ENCODE measurements at places on chromosomes 11 and 22.

- no peak for DNase-seq
Observed at GRCh38 chr11:114354076-114354475, 46.2 kb downstream of the C11orf71 start.

DNA sequence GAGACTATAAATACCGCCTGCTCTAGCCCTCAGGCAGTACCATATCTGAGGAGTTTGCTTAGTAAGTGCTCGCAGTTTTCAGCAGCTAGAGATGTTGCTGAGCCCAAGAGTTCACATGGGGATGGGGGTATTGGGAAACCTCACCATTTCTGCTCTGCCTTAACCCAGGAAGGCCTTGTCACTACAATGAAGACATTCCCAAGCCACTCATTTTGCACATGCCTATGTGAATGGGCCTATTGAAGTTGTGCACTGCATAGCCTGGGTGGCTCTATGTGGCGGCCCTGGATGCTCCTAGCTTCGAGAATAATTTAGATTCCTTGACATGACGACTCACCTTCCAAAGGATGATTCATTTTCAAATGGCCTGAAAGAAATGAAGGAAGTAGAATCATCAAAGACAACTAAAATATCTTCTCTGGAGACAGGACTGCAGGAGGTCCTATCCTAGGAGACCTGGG is 163.4 kb downstream of the ADAMTS15 start:
- no peak for DNase-seq

- DNase-seq = no peak
Observed at GRCh38 chr22:38397189-38398085, 57.6 kb downstream of the KCNJ4 start.

- no peak for DNase-seq
Observed at GRCh38 chr11:67054836-67055523, 1.7 kb upstream of the RHOD start.

- DNase-seq = no peak
Observed at GRCh38 chr22:17952273-17952801, 72.0 kb downstream of the MICAL3 start.

GRCh38 chr22:32850591-32851517 is 49.3 kb downstream of the TIMP3 start:
- DNase-seq = no peak

GRCh38 chr11:112227471-112227870 is 1.2 kb downstream of the PTS start:
- DNase-seq = no peak

DNA sequence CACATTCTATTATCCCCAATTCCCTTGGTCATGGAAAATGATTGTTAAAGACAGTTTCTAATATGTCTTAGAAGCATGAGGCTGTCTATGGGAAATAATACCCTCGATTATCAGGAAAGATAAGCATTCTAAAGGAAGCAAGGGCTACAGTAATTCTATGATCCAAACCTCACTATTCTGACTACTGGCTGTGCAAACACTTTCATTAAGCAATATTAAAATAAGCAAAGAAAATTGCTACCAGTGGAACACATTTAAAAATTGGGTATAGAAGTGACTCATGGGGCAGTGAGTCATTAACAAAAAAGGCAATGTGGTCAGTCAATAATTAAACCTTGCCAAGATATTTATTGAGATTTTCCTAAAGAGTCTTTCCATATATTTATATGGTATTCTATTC is 1415.2 kb upstream of the TENM4 start:
- DNase-seq = no peak

DNA sequence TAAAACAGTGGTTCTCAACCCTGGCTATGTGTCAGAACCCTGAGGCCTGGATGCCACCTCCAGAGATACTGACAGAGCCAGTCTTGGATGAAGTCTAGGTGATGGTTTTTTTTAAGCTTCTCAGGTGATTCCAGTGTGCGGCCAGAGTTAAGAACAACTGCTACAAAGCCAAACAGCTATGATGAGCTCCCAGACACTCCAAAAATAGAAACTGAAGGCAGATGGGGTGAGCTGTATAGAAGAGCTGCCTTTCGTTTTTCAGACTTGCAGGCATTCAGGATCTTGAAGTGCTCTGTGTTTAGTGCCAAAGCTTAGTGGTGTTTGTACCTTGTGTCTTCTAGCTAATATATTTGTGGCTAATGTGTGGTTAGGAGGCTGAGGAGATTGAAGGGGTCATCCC is 14.2 kb downstream of the SCUBE2 start:
- no peak for DNase-seq

DNA sequence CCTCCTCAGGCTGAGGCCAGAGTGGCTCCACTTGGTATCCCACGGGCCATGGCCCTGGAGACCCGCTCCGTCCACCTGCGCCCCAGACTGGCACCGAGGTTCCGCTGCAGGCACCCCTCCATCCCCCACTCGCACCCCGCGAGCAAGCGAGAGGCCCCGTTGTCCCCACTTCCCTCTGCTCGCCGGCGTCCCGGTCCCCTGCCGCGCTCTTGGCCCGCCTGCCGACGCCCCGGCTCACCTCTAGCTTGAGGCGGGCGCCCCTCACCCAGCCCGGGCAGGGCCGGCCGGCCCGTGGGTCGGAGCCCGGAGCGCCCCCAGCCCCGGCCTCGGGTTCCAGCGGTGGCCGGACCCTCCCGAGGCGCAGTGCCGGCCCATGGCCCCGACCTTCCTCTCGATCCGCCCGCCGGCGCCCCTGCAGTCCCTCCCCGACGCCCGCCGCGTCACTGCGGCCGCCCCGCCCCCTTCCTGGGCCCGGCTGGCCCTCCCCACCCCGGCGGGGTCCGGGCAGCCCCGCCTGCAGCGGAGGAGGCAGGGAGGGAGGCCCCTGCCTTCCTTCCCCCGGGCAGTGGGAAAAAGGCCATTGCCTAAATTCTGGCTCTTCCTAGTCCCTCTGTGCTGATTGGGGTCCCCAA is at the start of gene PITPNM1:
Gene PITPNM1 (minus strand): TSS at position 414 of the 632 bp plus-strand sequence. CDS start 1,183 bp downstream, outside the sequence.
- DNase-seq = peak; percentile 56

DNA sequence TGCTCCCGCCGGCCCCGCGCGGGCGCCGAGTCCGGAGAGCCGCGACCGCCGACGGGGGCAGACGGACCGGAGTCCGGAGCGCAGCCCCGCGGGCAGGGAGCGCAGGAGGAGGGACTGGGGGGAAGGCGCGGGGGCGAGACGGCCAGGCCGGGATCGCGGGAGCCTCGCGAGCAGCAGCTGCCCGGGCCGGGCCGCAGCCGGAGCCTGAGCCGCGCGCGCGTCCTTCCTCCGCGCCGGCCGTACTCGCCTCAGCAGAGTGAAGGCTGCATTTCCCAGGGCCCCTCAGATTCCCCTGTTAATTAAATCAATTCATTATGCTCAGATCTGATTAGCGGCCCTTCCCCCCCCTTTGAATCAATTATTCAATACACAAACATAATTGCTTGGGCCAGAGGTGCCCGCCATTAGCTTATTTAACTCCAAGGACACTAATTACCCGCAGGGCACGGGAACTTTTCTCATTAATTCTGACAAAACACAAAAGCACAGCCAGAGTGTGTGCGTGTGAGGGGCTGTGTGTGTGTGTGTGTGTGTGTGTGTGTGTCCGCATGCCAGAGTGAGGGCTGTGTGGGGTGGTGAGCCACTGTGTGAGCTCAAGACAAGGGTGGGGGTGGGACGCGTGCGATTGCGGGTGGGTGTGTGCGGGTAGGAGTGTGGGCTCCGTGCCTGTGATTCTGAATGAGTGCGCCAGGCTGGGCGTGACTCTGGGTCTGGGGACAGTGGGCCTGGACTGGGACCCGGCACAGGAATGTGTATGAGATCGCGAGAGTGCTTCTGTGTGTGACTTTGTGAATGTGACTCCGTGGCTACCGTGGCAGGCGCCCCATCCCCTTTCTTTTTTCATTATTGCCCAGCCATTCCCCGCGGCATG is 5.1 kb upstream of the LMO1 start:
- DNase-seq = no peak

DNA sequence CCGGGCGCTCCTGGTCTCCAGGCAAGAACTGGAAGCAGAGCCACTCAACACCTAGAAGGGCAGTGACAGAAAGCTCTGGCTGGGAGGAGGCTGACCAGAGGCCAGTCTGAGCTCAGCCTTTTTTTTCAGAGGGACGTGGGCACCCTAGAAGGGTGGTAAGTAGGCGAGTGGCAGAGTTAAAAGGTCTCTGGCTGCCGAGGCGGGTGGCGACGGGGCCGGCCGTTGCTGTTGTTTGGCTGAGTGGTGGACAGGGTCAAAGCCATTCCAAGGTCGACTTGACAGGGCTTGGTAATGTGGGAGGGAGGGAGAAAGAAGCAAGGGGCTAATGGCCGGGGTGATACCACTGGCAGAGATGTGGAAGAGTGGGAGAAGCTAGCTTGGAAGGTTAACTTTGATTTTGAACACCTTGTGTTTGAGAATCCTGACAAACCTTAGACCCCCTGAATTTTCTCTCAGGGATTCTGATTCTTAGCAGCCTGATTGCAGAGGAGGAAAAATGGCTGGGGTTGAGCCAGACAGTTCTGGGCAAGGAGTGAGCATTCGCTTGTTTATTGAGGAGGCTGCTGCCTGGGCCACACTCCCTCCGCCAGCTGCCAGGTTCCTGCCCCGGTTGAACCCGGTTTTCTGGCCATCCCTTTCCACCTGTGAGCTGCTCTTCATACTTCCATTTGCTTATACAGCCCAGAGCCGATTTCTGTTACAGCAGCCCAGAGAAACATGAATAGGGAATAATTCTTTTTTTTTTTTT is 868 bp upstream of the SYCE3 start:
- no peak for DNase-seq

DNA sequence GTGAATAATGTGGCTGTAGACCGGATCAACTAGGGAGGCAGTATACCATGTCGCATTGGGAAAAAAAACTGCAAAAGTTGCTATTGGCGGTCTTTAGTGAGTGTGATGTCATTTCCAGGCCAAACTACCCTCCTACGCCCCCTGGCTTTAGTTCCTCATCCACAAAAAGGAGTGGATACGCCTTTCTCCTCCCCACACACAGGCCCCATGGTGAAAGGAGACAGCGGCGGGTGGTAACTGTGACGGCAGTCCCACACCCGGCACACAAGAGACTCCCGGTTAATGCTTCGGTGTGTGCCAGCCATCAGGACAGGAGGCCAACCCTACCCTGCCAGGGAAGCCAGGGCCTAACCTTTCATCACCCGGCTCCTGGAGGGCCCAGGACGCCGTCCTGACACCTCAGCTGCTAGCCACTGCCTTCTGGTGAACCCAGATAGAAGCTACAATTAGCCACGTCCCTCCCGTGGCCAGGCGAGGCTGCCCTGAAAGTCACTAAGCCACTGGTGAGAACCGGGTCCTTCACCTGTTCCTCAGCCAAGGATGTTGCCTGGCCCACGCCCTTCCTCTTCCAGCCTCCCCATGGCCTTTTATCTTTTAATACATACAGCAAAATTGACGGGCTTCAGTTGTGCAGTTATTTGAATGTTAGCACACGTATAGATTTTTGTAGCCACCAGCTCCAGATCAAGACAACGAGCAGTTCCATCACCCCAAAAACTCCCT is 10.8 kb downstream of the TP53I11 start:
- no peak for DNase-seq

GRCh38 chr11:85656777-85657176 is 8.2 kb downstream of the CREBZF start:
- no peak for DNase-seq

- DNase-seq = no peak
Observed at GRCh38 chr11:90738799-90739198, 516.0 kb upstream of the CHORDC1 start.

DNA sequence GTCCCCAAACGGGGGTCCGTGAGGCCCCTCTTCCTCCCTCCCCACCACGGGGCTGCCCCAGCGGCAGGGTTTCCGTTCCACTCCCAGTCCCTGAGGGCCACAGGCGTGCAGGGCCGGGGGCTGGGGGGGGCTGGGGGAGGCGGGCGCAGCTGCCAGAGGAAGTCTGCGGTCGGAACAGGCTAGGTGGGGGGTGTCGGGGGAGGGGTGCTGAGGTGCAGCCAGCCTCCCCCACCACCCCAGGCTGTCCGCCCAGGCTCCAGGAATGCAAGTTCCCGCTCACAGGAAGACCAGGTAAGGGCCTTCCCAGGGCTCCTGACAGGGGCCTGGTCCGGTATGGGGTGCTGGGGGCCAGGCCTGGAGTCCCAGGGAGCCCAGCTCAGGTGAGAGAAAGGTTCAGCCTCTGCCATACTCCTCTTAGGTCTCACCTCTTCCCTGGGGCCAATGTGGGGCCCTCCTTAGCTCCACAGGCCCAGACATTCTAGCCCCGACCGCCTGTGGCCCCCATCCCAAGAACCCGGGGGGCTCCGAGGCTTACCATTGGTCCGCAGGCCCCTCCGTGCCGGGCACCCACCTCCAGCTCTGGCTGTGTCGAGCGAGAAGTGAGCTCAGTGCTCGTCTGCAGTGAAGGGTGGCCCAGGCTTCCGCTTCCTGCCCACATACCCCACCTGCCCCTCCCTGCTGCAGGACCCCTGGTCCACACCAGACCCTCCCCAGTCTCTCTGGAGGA is at the start of gene PTPRCAP:
Gene PTPRCAP (minus strand): TSS at position 601 of the 727 bp plus-strand sequence. CDS start 63 bp downstream, at position 538.
- peak; percentile 61 for DNase-seq

All from stimulated activated CD4-positive, alpha-beta T cell treated with anti-CD3 and anti-CD28 coated beads, Interleukin-15, amount 100 ng/mL, for 1 hour (primary cell).